ENCODE measurements at places on chromosomes 2 and 18.
A peak's percentile ranks its signal among the peaks of the same experiment; 100 is the strongest.

DNA sequence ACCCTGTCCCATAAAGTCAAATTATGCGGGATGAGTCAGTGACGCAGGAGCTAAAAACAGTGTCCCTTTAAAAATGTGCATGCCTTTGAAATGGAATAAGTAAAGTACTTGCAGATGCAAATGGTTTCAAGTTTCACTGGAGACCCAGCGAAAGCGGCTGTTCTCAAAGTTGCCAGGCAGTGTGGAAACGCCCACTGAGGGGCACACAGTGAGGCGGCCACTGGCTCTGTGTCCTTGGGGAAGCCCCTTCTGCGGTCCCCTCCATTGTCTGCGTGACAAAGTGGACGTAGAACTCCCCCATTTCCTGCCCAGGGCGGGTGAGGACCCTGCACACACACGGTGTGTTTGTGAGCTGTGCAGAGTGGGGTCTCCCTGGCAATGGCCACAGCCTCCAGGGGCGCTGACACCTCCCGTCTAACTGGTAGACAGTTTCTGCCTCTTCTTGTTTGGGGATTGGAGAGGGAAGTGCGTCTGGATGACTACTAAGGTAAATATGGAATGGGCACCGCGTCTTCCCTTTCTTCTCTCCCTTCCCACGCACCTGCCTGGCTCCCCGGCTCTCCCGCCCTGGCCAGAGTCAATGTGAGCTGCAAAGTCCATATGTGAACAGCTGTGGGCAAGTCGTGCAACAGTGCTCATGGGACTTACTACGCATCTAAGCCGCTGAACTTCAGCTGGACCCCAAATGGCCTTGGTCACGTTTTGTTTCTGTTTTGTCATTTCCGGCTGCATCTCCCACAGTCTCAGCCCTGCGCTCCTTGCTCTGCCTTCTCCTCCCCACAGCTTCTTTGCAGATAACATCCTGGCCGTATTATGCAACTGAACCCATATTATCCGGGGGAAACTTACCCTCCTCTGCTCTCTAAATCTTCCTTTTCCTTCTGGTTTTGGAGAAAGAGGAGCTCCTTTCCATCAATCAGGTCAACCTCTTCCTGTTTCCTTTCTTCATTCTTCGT lies 33.7 kb upstream of the ZNF516 start:
- no peak for DNase-seq

DNA sequence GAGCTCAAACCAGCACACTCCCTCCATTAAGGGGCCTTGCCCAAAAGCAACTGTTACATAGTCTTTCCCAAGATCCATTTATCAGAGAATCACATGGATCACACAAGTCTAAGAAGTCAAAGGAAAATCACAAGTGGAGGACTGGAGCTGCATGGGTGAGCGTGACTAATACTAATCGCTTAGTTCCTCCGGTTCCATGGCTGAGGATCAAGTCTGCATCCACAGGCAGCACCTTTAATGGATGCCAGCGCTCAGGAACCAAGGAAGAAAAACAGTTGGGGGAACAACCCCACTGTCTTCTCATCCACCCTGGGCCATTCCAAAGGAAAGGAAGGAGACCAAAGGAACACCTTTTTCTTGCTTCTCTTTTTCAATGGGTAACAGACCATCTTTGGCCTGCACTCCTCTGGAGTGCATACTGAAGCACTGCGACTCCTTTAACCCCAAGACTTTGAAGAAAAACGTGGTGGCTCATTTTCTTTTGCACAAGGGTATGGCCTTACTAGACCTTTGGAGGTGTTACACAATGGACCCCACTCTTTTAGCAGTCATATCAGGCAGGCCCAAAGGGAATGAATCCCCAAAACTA lies 9.2 kb upstream of the WDR33 start:
- DNase-seq, result no peak

- no peak for DNase-seq
These were observed 88.8 kb upstream of the ACVR2A start for GRCh38 chr2:147756069-147756468.

DNA sequence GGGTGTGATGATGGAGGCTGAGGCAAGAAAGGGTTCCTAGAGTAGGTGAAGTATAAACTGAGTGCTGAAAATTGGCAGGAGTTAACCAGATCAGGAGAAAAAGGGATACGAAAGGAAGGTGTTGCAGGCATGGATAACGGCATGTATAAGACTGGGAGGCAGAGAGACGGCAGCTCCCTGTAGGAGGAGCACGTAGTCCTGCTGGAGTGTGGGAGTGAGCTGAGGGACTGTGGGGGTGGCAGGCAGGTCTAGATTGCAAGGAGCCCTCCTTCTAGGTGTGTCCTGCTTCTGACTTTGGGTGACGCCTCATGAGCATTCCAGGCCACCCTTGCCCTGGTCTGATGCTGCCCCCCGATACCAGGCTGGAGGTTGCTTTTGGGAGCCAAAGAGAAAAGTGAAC lies 36.4 kb upstream of the KCTD1 start:
- DNase-seq, result no peak

DNA sequence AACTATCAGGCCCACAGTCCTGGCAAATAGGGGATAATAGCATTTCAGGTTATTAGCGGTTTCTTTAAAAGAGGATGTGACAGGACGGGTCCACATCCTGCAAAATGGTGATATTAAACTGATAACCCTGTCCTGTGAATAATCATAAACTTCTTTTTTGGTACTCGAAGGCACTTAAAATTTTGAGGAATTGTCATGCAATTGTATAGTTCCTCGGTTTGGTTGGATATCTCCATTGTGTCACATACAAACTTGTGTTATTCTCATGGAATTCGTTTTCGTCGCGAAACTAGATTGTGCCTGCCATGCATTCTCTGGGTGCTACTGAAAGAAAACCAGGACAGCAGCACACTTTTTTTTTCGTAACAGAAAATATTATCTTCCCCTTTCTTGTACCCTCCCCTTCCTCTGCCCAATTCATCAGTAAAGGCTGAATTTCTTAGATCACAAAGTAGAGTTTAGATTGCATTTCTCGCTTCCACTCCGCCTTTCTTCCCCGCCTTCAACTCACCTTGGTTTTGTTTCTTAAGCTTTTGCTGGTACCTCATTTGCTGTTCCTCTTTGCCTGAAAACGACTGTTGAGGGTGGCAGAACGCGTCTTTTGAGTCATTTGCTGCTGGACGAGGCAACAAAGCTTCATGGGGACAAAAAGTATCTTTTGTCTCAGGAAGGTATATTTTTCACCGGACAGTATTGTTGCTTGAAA lies 1.3 kb downstream of the CERS6 start:
- no peak for DNase-seq

DNA sequence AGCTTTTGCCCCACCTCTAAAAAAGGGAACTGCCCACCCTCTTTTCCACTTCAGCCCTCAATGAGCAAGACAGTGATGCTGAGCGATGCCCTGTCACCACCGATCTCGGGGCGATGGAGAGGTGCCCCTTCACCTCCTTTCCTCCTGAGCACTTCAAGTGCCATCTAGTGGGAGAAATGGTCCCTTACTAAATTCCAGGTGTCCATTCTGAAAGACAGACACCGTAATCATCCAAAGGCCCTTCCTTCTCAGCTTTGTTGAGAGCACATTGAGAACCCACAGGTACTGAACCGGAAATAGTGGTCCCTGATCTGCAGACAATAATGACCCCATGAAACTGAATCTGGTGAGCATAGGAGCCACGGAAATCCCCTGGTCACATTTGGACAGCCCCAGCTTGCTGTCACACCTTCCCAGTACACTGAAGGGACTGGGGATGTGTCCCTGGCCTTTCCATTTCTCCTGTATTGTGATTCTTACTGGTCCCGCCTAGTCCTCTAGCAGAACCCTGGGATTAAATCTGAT lies 38.5 kb downstream of the KCTD18 start:
- peak; percentile 11 for DNase-seq

GRCh38 chr2:219477179-219477578 lies 21.5 kb upstream of the GMPPA start:
- DNase-seq, result no peak

- DNase-seq, result no peak
These were observed 9.3 kb upstream of the NEU4 start for GRCh38 chr2:241799522-241800197.

DNA sequence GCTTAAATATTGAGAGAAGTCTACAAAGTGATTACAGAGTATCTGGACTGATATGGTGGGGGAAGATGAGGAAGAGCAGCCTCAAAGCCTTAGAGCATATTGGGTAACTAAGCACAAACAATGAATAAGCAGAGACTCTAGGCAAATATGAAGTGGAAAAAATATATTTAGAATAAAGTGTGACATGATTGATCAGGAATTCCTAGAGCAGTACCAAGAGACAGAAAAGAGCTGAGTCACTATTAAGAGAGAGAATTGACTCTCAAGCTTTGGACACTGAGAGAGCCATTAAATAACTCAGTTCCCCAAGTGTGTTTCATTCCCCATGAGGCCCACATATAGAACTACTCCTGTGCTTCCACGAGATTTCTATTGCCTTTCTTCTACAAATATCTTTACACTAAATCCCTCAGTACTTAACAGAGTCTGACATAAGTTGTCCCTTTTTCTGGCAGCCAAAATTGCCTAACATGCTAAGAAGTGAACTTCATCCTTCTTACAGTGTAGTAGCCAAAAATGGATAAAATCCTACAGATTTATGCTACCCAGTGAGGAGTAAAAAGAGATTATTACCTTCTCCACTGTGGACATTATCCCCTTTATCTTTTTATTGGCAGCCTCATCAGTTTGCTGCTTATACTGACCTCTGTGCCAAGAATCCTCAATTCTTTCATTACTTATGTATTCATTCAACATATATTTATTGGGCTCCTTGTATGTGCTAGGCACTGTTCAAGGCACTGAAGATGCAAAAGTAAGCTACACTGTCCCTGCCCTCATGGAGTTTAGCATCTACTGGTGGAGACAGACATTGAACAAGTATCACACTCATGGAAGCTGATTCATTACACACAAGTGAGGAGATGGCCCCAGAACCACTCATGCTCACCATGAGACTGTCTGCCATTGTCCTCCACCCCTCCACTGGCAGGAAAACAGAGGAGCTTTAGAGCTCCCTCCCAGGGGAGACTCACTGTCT lies 45.4 kb downstream of the SLC40A1 start:
- DNase-seq, result no peak

DNA sequence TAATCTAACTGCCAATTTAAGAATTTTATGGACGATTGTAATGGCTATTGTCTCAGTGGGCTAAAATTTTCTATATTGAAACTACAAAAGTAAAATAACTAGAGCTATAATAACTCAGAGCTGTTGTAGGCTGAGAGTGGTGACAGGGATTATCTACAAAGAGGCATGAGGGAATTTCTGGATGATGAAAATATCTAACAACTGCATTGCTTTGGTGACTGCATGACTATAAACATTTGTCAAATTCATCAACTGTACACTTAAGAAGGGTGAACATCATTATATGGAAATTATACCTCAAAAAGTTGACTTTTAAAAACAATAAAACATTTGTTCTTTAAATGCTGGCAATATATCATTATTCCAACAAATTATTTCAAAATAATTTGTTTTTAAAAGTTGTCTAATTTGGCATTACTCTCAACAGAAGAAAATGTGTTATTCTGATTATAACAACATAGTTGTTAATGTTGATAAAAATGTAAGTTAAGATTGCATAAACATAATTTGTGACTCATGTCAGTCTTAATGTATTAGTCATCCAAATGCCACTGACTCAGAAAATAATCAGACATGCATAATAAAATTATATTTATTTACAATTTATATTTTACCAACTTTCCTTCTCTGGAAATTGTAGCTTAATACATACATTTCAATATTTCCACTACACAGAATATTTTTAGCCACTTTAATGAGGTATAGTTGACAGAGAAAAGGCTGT lies 865.1 kb upstream of the VRK2 start:
- DNase-seq, result no peak

DNA sequence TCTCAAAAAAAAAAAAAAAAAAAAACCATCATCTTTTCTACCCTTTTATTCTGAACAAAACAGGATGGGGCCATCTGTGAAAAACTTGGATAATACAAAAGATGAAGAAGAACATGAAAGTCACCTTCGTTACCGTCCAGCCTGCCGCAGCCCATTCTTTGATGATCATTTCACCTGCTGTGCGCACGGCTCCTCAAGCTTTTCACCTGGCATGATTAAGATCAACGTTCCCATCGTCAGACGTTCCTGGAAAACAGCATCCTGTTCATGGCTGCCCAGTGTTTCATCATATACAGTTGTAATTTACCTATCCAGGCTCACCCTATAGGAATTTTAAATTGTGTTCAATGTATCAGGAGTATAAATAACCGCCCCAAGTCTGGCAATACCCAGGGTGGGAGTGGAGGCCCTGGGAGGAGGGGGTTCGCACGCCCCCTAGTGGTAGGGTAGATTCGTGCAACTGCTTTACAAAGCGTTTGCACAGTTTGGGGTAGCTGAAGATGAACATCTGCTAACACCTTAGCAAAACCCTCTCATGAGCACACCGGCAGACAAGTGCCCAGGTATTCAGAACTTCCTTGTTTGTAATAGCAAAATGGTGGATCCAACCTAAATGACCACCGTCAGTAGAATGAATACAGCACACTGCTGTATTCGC lies 49.0 kb upstream of the GLI2 start:
- DNase-seq, result no peak

GRCh38 chr2:55518841-55519165 lies 715 bp upstream of the CFAP36 start:
- no peak for DNase-seq

- no peak for DNase-seq
These were observed 91.2 kb downstream of the LIPG start for GRCh38 chr18:49652881-49653724.

DNA sequence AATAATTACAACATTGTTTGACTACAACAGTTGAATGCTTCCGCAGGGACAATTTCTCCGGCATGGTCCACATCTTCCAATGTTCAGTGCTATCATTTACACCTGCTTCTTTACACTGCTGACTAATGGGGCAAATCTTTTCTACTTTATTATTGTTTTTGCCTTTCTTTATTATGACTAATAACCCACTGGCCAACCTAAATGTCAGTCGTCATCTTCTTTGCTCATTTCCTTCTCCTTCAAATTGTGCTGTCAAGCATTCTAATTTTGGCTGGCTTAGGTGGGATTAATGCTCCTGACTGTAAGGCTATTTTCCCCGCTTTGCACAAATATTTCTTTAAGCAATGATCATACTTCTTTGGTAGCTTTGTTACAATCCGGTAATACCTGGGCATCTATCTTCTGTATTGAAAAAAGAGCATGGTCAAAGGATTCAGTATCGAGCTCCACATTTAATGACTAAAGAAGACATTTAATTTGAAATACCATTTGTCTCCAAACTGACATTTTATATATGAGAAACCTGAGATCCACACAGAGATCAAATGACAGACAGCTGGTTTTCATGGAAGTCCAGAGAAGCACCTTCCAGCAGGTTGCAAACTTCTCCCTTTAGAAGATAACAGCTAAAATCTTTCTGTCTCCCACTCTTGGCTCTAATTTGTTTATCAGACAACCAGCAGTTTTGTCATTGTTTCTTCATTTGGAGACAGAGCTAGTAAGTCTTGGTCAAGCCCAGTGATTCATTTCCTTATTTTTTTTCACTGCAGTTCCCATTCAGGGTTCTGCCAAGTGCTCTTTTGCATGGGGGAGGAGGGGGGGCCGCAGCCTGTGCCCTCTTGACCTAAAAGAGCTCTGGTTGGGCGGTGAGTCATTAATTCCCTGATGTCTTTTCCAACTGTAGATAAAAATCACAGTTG lies 132.9 kb downstream of the SOCS6 start:
- no peak for DNase-seq

- no peak for DNase-seq
These were observed 25.6 kb upstream of the TGIF1 start for GRCh38 chr18:3424280-3424890.

GRCh38 chr2:216217904-216218260 lies 108.7 kb downstream of the XRCC5 start:
- DNase-seq, result no peak

- DNase-seq, result peak; percentile 19
These were observed at the start of gene FAM110C for GRCh38 chr2:46471-47345. Gene FAM110C, minus strand, starts transcription at chr2:46505. Its CDS starts 120 bp downstream, at chr2:46385.

Measured in stimulated activated CD8-positive, alpha-beta memory T cell treated with anti-CD3 and anti-CD28 coated beads, Interleukin-15, amount 100 ng/mL, for 1 hour (primary cell).